ENCODE measurements at places on chromosomes 6 and 20.

DNA sequence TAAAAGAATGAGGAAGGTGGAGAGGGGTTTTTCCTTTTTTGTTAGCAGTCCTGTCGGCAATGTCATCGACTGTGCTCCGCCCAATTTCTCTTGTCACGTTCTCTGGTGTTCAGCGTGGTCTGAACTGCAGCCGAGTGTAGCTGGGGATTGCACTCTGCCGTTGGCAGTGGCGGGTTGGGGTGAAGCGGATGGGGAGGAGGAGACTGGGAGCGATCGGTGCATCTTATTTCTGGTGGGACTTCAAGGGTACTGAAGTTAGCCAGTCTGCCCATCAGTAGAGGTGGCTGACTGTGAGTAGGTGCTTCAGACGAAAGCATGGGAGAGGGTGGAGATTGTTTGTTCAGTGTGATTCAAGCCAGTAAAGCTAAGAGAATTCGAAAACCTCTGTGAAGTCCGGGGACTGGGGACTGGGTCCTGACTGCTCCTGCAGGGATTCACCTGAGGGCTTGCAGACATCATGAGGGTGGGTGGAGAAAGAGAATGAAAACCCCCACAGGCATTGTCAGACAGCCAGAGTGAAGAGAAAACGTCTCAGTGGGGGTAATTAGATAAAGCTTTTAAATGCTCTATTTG, 5.1 kb downstream of the RREB1 start:
- DNase-seq = no peak

DNA sequence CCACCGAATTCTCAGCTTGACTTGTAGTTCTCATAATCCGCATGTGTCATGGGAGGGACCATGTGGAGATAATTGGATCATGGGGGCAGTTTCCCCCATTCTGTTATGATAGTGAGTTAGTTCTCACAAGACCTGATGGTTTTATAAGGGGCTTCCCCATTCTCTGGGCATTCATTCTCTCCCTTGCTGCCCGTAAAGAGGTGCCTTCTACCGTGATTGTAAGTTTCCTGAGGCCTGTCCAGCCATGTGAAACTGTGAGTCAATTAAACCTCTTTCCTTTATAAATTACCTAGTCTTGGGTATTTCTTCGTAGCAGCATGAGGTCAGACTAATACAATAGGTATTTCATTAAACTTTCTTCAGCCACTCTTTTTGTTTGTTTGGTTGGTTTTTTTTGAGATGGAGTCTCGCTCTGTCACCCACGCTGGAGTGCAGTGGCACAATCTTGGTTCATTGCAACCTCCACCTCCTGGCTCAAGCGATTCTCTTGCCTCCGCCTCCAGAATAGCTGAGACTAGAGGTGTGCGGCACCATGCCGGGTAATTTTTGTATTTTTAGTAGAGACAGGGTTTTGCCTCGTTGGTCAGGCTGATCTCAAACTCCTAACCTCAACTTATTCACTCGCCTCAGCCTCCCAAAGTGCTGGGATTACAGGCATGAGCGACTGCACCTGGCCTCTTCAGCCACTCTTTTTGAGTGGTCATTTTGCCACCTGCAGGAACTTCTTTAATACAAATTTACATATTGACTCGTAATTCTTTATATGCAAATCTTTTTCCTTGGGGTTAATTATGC, 36.3 kb downstream of the GSTA2 start:
- no peak for DNase-seq

- DNase-seq = no peak
These were observed 80.7 kb downstream of the RREB1 start for GRCh38 chr6:7188492-7188891.

DNA sequence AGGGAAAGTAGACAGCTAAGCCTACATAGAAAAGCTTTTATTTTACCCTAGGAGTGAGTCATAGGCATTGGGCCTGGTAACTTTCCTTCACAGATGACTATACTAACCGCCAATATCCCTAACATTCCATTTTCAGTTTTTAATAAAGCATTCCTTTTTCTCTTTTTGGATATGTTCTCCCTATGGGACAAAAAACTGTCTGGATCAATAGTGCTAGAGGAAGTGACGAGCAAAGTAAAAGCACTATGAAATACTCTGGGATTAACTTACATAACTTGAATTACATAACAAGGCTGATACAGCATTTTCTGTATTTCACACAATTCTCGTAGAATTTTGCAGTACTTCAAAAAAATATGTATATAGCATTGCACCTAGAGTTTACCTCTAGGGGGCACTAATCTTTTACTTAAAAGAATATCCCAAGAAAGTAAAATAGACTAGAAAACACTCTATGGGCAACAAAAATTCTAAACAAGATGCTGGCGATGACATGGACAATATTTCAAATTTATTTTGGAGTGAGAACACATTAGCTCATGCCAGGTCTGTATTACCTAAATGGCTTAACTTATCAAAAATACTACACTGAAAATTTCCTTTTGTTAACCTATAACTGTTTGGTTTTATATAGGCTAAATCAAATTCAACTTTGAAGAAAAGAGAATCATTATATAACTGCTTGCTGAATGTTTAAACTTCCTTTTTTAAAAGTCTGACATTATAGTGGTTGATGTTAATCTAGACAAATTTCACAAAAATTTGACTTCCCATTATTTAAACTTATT, 66.3 kb upstream of the DST start:
- DNase-seq = peak; percentile 80

DNA sequence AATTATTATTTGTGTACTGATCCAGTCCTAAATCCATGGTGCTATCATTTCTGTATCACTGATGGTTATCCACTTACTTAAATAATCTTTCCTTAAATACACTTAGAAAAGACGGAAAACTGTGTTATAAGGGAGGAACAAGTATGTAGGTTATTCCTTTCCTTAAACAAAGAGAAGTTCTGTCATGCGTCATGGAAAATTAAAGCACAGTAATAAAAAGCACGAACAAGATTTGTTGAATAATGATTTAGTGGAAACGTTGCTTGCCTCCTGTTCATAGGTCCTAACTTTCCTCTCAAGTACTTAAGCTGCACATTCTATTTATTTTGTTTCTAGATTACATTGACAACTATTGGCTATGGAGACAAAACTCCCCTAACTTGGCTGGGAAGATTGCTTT, 120.4 kb downstream of the KHDC1L start:
- DNase-seq = no peak

- no peak for DNase-seq
These were observed 22.4 kb downstream of the OR2B2 start for GRCh38 chr6:27889628-27890444.

DNA sequence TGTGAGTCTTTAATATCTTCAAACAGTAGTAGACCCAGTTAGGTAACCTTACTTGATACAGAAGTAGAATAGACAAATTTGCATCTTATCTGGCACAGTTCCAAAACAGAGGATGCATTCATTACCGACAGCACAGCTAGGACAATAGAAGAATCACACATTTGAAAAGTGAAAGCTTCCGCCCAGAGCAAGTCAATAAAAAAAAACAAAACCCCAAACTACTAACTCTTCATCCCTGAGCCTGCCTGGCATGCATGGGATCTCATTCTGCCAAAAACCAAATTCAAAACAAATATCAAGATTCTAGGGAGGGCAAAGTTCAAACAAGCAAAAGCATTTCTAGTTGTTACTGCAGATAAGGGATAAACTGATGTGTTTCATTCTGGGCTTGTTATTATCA, 235.4 kb downstream of the BTBD9 start:
- DNase-seq = no peak

DNA sequence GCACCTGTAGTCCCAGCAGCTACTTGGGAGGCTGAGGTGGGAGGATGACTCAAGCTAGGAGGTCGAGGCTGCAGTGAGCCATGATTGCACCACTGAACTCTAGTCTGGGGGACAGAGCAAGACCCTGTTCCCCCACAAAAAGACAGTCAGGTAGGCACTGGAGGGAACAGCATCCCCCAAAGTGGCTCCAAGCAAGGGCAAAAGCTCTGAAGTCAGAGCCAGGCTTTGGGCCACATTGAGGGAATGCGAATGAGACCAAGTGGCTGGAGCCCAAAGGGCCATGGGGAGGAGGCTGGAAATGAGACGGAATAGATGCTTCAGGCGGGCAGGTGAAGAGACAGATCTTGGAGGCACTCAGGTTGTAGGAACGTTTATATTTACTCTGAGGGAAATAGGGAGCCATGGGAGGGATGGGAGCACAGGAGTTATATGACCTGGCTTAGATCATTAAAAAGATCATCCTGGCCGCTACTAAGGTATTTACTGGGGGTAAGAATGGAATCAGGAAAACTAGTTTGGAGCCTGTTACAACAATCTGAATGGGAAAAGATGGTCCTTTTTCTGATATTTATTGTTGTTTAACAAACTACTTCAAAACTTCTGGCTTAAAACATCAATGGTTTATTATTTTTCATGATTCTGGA, 229.6 kb upstream of the ZNF217 start:
- DNase-seq = no peak

DNA sequence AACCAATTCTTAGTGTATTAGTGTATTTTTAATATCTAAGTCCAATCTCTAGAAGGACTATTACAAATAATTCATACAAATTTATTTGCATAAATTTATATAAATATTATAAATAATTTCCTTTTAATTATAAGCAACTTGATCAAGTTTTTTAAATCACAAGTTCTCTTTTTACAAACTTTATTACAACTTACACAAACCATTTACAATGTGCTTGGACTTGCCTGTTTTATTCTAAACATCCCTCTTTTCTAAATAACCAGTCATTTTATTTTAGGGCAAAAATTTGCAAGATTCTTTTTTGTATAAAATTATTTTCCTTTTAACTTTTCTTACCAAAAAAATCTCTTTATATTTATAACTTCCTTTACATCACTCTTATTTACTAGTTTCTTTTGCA, 83.5 kb upstream of the SYNCRIP start:
- no peak for DNase-seq

GRCh38 chr20:4406627-4407026, 315.1 kb upstream of the PRND start:
- peak; percentile 90 for DNase-seq

DNA sequence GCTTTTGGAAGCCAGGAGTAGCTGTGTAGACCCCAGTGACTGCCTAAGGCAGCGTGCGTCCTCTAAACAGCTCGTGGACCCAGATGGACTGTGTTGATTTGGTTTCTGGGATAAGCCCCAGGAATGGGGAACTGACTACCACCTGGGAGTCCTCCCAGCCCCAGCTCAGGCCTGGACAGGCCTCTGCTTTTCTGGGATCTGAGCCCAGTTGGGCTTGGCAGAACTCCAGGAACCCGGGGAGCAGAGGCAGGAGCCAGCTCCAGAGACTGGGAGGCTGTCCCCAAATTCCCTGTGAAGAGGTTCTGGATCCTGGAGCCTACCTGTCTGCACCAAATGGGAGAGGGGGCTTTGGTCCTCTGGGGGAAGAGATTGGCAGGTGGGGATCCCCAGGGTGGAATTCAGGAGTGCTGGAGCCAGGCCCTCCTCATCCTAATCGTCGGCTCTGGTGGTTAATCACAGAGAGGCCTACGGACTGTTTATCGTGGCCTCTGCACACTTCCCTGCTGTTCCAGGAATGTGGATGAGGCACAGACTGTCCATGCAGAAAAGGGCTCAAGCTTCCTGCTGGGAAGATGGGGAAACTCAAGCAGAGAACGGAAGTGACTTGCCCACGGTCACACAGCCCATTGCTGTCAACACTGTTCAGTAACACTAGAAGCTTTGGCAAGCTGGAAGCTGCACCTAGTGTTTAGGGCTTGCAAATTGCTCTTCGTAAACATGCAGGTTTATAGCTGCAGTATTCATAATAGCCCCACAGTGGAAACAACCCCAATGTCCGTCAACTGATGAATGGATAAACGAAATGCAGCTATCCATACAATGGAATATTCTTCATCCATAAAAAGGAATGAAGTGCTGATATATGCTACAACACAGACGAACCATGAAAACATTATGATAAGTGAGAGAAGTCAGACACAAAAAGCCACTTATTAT, 100.6 kb downstream of the KCNB1 start:
- DNase-seq = peak; percentile 56

- DNase-seq = no peak
These were observed 119.7 kb upstream of the NXT1 start for GRCh38 chr20:23230766-23231385.

GRCh38 chr20:47501116-47501481, 588 bp upstream of the NCOA3 start:
- no peak for DNase-seq

GRCh38 chr6:46606338-46606737, 46.3 kb downstream of the CYP39A1 start:
- DNase-seq = no peak

GRCh38 chr6:11460001-11460668, 77.4 kb upstream of the TMEM170B start:
- DNase-seq = peak; percentile 23

DNA sequence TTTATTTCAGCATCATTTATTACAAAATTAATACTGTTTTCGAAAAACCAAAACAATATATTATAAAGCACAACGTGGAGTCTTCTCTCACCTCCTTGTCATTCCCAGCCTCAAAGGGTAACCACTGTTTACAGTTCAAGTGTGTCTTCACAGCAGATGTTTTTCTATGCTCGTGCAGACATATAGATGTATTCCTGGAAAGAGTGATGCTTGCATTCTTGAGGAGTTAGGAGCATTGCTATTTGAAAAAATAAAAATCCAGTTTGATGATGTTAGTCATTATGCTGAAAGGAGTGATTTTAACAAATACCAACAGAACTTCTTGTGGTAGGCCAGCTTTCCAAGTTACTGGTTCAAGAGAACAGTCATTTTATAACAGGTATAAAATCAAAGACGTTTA, 234.9 kb downstream of the BCKDHB start:
- DNase-seq = peak; percentile 48

DNA sequence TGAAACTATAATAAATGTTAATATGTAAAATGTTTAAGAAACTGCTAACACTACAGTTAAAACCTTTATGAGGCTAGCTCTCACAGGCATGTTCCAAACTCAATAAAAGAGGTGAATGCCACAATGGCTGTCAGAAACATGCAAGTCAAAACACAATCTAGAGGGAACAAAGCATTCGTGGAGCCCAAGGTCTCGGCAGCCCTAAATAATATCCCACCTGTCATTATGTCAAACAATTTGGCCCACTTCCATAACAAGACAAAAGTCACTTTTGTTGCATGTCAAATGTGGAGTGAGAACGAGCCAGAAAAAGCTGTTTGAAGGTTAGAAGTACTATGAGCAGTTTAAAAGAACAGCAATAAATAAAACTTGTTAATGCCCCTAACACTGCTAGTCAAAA, 181.9 kb downstream of the GMDS start:
- no peak for DNase-seq

Data from EL (cell line).